Left colon (tissue), 2 donors: ENCODE measurements at places on chromosomes 2 and 18.

DNA sequence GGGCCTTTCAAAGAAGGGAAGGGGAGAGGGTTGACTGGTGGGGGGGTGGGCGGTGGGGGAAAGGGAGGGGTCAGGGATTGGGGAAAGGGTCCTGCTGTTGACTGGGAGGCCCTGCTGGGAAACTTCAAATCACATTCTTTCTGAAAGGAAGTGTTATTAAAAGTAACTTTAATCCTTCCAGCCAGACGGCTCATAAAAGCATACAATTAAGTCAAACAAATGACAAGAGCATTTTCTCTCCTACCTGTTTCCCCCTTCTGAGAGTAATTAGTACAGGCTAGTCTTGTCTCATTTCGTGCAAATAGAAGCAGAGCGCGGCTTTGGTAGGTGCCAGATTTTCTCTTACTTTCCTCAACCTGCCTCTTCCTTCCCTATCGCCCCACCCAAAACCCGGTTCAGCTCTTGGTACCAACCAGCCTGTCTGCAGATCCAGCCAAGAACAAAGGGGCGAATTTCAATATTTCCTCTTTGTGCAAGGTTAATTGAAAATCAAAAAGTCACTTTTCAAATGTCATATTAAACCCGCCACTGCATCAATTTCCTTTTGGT is 2112.6 kb upstream of the PIK3C3 start:
- DNase-seq: no peak

- DNase-seq: no peak
Measured at GRCh38 chr2:207135340-207135739, 30.4 kb downstream of the KLF7 start.

GRCh38 chr18:44370861-44371260 is 309.8 kb upstream of the SETBP1 start:
- DNase-seq: no peak

DNA sequence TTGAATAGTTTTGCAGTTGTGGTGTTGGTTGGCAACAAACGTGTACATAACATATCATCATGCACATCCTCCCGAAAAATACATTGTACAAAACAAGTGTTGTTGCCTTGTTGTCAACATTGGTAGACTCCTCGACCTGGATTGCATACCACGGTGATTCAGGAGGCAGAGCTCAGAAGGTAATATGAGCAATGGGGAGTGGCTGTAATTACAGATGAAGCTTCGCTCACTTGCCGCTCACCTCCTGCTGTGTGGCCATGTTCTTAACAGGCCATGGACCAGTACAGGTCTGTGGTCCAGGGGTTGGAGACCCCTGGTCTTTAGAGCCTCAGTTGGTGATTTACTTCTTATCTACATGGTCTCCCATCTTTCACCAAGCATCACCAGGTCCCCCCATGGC is 1423.2 kb upstream of the NXPH2 start:
- no peak for DNase-seq

- DNase-seq: no peak
Measured at GRCh38 chr2:21356086-21356856, 232.5 kb downstream of the TDRD15 start.

GRCh38 chr2:17857021-17857420 is 21.4 kb upstream of the KCNS3 start:
- no peak for DNase-seq

DNA sequence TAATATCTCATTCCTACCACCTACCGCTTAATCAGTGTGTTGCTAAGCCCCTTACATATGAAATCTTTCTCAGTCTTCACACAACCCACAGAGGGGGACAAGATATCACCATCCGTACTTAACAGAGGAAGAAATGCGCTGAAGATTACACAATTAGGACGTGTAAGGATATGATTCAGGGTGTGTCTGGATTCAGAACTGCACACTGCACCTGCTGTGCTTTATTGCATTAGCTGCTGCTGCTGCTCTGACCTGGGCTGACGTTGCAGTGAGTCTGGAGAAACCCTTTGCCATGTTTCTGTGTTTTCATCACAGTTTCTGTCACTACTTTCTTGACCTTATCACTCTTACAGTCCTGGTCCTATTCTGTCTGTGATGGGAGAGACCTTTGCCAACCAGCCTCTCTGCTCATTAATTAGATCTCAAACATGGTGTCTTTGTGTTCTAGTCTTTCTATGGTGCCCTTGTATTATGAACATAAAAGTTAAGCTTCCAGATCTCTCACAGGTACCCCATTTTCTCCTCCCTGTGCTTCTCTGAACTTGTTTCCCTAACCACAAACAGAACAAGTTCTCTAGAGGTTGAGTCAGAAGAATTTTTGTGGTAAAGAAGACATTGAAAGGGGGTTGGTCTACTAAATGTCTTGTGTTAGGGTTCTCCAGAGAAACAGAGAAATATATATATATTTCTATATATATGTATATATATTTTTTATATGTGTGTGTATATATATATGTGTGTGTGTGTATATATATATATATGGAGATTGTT is 92.9 kb upstream of the CYP1B1 start:
- no peak for DNase-seq
